Activated T-cell treated with anti-CD3 and anti-CD28 coated beads for 1 hour (primary cell): ENCODE measurements at places on chromosomes 6 and 20.
A peak's percentile ranks its signal among the peaks of the same experiment; 100 is the strongest.

- no peak for DNase-seq
Measured at GRCh38 chr6:373031-373430, 18.5 kb upstream of the IRF4 start.

GRCh38 chr6:110485491-110485890 is 9.1 kb upstream of the SLC22A16 start:
- no peak for DNase-seq

- DNase-seq: no peak
Measured at GRCh38 chr6:45387236-45387635, 9.5 kb upstream of the SUPT3H start.

DNA sequence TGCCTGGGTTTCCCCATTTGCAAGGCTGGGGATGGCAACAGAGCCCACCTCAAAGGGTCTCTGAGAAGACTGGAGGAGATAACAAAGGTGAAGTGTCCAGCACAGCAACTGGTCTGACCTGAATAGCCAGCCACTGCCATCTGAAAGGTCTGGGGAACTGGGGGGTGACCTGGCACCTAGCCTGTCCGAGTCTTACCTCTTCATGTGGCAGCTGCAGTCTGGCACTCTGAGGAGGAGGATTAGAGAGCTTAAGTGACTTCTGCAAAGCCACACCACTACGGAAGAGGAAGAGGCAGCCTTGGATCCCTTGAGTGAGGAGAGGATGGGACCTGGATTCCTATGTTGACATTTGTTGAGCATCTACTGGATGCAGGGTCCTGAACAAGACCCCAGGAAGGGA is 22.2 kb downstream of the C20orf203 start:
- DNase-seq: no peak

GRCh38 chr20:17941826-17942196 is 26.8 kb downstream of the SNX5 start:
- no peak for DNase-seq

DNA sequence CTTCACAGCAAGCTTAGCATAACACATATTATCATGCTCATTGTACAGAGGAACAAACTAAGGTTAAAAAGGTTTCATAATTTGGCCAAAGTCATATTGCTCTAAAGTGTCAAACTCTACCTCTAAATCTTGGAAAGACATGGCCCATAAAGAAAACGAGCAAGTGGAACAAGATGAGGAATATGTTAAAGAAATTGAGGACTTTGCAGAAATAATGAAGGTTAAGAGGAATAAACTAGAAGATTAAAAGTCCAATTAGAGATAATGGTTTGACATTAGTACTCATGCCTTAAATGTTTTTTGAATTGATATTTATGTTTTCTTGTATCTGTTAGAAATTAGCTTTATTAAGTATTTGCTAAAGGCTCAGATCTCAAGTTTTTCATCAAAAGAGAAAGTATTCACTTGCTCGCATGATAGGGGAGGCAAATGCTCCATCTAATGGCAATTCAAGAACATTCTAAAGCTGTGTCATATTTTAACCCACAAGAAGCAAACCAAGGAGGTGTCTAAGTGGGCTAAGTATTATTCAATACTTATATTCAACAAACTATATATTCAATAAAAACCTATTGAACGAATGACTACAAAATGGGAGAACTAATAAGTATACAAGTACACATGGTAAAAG is 192.9 kb upstream of the SPTLC3 start:
- no peak for DNase-seq

DNA sequence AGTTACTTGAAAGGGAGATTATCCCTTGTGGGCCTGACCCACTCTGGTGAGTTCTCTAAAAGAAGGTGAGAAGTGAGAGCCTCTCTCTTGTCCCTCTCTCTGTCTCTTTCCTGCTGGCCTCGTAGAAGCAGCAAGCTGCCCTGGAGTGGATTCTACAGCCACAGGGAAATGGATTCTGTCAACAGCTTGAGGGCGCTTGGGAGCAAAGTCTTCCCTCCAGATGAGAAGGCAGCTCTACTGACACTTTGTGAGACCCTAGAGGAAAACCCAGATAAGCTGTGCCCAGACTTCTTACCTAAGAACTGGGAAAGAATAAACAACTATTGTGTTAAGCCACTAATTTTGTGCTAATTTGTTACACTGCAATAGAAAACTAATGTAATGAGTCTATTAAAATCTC is 39.9 kb downstream of the ANKRD60 start:
- no peak for DNase-seq

GRCh38 chr20:32024683-32025295 is 14.6 kb downstream of the CCM2L start:
- no peak for DNase-seq

- no peak for DNase-seq
Measured at GRCh38 chr20:21968486-21968885, 263.0 kb downstream of the PAX1 start.

GRCh38 chr20:43963872-43964791 is 49.5 kb downstream of the TOX2 start:
- peak; percentile 25 for DNase-seq

DNA sequence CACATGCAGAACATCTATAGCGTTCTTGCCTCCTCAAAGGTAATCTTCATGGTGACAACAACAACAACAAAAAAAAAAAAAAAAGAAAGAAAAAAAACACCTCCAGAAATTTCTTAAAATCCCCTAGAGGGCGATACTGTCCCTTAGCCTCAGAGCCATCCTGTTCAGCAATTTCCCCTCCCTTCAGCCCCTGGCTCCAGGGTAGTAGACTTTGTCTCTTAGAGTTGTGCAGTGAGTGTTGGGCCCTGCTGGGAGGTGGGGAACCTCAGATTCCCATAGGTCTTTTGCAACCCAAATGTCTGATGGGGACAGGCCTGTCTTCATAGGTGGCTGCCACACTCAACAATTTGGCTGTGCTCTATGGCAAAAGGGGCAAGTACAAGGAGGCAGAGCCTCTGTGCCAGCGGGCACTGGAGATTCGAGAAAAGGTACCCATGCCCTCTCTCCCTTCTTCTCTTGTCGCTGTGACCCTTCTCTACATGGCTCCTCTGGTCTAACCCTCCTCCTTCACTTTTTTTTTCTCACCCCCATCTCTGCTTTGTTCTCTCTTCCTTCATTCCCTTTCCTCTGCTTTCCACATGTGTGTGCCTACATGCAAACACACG is 6.0 kb upstream of the PTK7 start:
- DNase-seq: no peak

DNA sequence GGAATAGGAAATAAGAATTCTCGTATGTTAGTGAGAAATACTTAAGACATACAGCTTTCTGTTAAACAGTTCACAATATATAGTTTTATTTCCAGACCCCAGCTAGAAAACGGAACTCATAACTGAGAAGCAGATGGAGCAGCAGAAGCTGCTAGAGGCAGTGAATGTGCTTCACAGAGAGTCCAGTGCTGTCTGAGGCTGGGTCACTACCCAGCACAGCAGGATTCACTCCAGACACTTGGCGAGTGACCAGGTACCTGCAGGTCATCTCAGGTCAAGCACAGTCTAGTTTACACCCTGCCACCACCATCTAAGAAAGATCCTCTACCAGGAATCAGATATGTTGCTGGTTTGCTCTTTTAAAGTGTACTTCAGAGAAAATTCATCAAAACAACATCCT is 243.1 kb upstream of the RAB32 start:
- DNase-seq: no peak

DNA sequence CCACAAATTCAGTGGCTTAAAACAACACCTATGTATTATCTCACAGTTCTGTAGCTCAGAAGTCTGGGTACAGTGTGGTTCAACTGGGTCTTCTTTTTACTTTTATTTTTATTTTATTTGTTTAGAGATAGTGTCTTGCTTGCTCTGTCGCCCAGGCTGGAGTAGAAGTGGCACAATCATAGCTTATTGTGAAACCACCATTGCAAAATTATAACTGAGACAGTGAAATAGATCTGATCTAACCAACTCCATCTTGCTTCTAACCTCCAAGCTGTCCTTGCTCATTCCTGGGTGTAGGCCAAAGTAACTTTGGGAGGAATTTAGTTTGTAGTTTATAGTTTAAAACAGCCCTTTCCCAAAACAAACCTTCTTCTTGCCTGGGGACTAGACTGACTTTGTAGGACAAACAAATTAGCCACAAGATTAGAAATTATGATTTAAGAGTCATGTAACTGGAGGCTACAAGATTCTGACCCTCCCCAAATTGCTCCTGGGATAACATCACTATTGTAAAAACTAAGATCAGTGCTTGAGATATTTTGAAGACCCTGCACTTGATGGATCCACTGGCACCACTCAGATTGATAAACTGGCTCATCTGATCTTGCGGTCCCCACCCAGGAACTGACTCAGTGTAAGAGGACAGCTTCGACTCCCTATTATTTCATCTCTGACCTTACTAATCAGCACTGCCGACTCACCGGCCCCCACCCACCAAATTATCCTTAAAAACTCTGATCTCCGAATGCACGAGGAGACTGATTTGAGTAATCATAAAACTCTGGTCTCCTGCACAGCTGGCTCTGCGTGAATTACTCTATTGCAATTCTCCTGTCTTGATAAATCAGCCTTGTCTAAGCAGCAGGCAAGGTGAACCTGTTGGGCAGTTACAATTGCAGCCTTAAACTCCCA is 193.4 kb upstream of the CDYL start:
- no peak for DNase-seq
